ENCODE measurements at places on chromosomes 4 and X.

GRCh38 chr4:123106747-123107146, 184.3 kb upstream of the NUDT6 start:
- no peak for DNase-seq

DNA sequence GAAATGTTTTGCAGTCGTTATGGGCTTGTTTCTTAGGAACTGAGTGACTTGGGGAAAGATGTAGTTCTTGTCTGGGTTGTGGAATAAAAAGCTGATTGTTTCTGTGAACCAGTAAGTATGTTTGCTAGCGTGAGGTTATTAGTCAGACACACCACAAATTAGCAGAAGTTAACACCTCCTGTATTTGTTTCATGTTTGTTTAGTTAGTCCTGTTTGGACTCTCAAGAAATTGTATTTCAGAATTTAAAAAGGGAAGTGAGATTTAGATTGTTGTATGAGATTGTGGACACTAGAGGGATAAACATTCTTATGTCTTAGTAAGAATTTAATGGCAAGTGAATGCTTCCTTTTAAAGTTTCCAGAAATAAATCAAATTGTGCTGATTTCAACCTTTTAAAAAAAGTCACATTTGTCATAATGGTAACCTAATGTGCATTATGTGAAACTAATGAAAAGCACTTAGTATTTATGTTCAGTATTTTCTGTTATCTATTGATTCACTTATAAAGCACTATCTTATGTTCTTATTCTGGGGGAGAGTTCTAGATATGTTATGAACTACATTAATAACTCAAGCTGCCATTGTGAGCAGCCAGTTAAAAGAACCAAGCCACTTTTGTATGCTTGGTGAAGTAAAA, 25.6 kb downstream of the ATP10D start:
- DNase-seq: peak; percentile 19

GRCh38 chr4:42716996-42717395, 60.1 kb upstream of the ATP8A1 start:
- DNase-seq: no peak

- DNase-seq: no peak
Measured at GRCh38 chr4:141388481-141388880, 167.8 kb downstream of the ZNF330 start.

DNA sequence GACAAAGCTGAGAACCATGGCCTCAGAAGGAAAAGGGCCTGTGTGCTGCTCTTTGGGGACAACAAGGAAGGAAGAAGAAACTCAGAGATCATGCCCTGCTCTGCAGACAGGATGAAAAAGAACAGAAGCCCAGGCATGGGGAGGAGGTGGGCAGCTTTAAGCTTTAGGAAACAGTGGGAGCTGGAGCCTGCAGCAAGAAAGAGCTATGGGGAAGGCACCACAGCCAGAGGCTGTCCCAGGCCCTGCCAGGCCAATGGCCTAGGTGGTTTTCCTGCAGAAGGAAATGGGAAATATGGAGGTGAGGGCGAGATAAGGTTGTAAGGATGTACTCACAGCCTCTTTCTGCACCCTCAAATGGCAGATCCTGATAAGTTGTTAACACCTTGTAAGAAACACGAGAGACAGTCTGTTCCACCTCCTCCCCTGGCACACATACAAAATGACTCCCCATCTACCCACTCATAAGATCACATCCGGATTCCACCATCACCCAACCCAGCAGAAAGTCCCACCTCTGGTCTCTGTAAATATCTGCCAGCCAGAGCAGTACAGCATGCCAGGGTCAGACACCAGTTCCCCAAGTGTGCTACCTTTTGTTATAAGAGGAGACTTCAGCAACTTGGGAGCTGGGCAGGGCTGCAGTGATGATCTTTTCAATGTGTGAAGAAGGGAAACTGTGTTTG, 105.2 kb downstream of the RTL5 start:
- no peak for DNase-seq

- no peak for DNase-seq
Measured at GRCh38 chrX:68896581-68896980, 67.8 kb downstream of the EFNB1 start.

GRCh38 chr4:3030566-3031356, 43.6 kb downstream of the HTT-AS start:
- no peak for DNase-seq

DNA sequence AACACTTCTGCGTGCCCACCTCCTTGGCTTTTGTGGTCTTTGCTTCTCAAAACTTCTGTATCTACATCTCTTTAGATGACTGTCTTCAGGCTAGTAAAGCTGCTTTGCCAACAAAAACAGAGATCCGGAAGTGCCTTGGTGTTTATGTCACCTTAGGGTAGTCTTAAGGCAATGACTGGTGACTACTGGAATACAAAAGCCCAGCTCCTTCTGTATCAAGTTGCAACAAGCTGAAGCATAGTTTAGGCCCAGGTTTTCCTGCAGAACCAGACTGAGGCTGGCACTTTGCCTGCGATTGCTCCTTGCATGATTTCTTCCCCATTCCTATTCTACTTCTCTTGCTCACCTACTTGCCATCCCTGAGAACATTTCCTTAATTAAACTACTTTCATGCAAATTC, 333.8 kb downstream of the DMD start:
- no peak for DNase-seq

DNA sequence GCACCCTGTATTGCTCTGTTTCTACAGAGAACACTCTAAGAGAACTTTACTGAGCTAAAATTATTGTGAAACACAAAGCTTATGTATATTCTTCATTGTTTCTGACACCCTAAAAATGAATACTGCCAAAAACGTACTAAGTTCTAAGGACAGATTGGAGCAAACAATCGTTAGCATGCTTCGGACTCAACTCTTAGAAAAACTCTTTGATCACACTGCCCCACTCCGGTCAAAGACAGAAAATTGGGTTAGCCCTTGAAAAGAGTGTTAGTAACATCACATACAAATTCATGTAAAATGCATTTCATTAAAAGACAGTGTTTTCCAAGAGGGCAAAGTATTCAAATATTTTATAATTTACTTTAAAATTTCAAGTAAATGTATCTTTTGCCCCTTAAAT, 177.4 kb downstream of the DCHS2 start:
- DNase-seq: no peak

GRCh38 chrX:11970578-11971359, 167.5 kb upstream of the FRMPD4 start:
- DNase-seq: no peak

GRCh38 chr4:183153190-183153916, 54.3 kb downstream of the WWC2 start:
- no peak for DNase-seq

DNA sequence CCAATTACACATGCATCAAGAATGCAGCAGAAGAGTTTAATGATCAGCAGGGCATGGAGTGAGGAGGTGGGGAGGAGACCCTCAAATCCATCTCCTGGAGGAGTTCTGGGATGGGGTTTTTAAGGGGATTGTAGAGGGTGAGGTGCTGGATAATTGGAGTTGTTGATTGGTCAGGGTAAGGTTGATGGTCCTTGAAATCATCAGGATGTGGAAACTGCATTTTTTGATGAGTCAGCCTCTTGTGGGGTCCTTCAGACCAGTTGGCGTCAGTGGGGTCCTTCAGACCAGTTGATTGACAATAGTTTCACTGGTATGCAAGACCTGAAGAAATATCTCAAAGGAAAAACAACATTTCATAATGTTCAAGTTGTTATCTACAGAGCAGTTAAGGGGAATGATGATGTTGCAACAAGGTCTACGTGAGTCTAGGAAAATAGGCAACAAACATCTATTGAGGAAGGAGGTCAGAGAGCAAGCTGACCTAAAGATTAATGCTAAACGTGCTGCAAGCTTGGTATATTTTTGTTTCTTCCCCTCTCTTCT, 88.3 kb downstream of the NRK start:
- DNase-seq: no peak

GRCh38 chrX:106220177-106220576, 52.1 kb downstream of the PWWP3B start:
- no peak for DNase-seq

DNA sequence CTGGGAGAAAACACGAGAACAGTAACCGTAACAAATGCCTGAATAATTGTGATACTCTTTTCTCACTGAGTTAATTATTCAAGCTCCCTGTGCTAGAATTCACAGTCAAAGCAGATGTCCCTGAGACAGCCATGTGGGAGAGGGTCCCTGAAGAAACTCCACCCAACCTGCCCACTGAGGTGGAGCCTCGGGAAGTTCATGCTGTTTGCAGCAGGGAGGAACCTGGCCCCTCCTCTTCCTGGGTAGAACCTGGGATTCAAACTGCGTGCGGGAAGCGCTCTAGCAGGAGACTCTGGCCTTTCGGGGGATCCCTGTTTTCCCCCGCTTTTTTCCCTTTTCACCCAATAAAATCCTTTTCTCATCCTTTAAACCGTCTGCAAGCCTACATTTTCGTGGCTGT, 20.2 kb upstream of the RHOH start:
- DNase-seq: no peak

GRCh38 chr4:87425711-87426110, 3.3 kb downstream of the NUDT9 start:
- no peak for DNase-seq

GRCh38 chrX:91137883-91138282, 296.8 kb upstream of the PABPC5 start:
- no peak for DNase-seq

DNA sequence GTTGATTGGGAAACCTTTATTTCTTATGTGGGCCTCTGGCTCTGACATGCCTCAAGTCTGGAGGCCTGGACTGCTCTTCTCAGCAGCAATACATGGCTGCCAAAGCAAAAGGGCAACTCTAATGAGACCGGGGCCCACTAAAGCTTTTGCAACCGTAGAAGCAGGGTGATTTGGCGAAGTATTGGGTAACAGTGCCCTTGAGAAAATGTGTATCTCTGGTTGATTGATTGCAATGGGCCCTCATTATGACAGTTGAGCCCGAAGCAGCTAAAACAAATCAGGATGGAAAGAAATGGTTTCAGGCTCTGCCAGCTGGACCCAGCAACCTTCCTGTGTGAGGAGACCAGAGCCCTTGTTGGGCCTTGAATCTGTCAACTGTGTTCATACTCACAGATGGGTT, 73.4 kb downstream of the CLCN4 start:
- no peak for DNase-seq

DNA sequence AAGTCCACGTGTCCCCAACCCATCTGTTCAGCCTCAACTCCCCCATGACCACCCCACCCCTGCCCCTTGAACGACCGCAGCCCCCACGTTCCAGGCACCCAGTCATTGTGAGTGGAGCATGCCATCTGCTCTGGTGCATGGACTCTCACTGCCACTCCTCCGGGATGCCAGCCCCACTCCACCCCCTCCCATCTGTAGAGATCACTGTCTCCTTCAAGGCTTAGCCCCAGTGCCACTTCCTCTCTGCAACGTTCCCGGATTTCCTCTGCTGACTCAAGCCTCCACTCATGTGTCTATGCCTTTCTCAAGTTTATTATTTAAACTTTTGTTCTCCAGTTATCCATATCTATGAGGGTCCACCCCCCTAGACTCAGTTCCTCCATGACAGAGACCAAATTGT, 54.0 kb downstream of the MAML3 start:
- no peak for DNase-seq

DNA sequence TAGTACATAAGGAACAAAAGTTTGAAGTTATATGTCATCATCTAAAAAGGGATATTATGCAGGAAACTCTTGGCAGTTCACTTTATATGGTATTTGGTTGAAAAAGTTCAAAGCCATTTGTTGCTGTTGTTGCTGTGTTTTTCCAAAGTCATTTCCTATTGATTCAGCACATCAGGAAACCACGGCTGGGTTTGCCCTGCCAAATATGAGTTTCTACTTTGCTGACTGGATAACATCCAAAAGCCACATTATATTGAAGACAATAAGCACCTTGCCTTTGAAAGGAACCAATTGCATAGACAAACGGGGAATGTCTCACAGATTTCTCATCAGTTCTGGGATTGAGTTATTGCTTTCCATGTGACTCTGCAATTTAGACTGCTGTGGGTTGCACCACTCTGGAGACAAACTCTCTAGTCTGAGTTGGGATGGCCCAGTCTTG, 206.1 kb downstream of the SLC39A8 start:
- no peak for DNase-seq

- no peak for DNase-seq
Measured at GRCh38 chr4:89411539-89412309, 104.1 kb upstream of the GPRIN3 start.

DNA sequence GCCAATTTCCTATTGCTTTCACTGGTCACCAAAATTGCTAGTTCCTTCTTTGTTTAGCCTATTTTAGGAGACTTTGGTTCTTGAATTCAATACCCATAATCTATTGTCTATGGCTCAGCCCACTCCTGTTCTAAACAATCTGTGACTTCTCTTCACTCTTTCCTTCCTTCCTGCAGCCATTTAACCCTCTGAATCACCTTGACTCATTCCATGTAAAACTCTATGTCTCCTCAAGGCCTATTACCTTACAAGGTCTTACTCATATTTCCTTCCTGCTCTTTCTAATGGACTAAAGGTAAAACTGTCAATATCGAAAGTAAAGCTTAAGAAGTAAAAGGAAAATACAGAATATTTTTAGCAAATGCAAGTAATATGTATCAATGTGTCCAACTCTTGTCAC, 301.6 kb downstream of the ARHGAP24 start:
- DNase-seq: no peak

Measured in SIG-M5 (cell line).